ENCODE measurements at places on chromosomes 3 and 15. TPM values are rescaled to one million over a fixed set of nuclear protein-coding genes. Genes with fewer than 3 reads are reported as not detected.

Gene CIB2
- total RNA-seq = 0.67 TPM

DNA sequence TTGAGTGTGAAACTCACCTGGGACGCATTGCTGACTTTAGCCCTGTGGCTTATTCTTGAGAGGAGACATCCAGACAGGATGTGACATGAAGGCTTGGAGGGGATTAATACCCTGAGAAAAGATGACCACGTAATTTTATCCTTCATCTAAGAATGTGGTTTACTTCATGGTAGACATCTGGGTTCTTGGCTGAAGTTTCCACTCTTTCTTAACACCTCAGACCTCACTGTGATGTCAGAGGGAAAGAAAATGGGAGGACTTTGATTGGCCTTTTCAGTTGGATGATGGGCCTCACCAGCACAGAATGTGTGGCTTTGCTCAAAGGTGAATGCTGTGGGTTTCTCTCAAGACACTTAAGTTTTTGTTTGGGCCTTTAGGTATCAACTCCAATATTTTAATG, 16.5 kb downstream of the GORASP1 start:
- H3K27me3 ChIP-seq = no peaks in the 10 kb centered on the region
- no peaks in the 10 kb centered on the region for H3K4me1 ChIP-seq
- H3K36me3 ChIP-seq = no peaks in the 10 kb centered on the region
- H3K27ac ChIP-seq = no peak overlapping the region
- no peak for DNase-seq
- H3K4me3 ChIP-seq = no peak overlapping the region

DNA sequence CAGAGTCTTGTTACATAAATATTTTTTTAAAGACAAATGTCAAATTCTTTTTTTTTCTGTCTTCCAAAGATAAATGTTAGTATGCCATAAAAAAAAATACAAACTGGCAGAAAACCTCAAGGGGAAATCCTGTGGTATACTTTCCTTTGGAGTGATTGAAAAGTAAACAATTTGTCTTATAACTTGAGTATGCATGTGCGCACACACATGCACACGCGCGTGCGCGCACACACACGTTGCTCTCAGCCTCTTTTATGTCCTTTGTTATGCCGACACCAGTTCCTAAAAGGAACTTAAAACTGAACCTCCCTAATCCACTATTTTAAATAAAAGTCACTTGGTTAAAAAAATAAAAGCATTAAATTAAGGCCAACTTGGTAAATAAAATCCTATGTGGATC, 58.1 kb downstream of the TGFBR2 start:
- H3K36me3 ChIP-seq = no peaks in the 10 kb centered on the region
- H3K4me3 ChIP-seq = no peak overlapping the region
- no peak for DNase-seq
- no peak overlapping the region for H3K27ac ChIP-seq

GRCh38 chr15:28002867-28003266, 96.2 kb downstream of the OCA2 start:
- no peaks in the 10 kb centered on the region for H3K36me3 ChIP-seq
- DNase-seq = no peak
- H3K27ac ChIP-seq = no peak overlapping the region
- no peak overlapping the region for H3K4me3 ChIP-seq
